ENCODE measurements at places on chromosomes 6 and 20. TPM values are rescaled to one million over a fixed set of nuclear protein-coding genes. Genes with fewer than 3 reads are reported as not detected.

Gene DYNLT2
- total RNA-seq, result 0.53 TPM

Gene STMND1
- total RNA-seq, result not detected

Gene TRIM40
- not detected for total RNA-seq

Gene TMEM181
- total RNA-seq, result 10.0 TPM

DNA sequence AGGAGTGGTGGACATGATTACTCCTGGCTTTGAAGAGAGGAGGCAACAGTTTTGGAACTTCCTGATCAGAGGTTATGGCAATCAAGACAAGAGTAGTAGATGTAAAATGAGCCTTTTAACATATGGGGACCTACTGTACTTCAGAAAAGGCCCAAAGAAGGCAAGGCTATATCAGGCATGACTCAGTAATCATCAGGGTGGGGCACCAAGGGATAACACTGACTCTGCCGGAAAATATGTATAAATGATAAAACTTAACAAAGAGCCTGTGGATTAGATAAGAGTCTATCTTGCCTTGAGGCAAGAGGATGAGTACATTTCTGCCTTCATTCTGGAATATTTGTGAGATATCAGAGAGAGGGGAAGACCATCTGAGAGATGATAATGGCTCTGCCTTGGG lies 1389.9 kb upstream of the MAP3K7 start:
- no peak for DNase-seq

DNA sequence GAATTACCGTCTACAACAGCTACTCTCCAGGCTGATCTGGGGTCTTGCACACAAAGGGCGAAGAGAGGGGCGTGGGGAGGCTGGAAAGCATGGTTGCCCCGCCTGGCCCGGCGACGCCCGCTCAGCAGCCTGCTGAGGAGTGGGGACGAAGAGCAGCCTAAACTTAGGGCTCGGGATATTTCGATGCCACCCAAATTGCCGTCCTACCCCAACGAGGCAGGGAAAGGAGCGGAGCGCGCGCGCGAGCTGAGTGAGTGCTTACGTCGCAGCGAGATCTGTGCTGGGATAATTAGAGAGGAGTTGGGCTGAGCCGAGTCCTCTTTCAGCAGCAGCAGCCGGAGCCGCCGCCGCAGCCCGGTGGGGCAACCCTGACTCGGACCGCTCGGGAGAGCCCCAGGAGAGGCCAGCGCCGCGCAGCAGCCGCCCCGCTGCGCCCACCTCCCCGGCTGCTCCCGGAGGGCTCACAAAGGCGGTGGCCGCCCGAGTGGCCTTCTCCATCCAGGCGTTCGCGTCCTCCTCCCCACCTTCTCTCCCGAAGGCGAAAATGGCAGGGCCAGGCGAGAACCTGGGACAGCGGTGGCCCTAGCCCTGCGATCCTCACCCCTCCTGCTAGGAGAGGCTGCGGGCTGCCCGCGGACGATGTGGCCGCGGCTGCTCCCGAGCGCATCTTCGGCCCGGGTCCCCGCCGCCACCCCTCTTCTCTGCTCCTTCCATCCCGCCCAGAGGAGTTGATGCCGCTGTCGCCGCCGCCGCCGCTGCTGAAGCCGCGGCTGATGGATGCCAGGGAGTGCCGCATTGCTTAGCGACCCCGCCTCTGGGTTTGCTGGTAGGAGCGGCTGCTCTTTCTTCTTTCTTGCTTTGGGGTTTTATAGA lies at the start of gene CLVS2:
Gene CLVS2 (plus strand): TSS at position 315 of the 873 bp plus-strand sequence. CDS start 1,543 bp downstream, outside the sequence.
- DNase-seq, result peak; percentile 7
